GF-D8 (cell line): ENCODE measurements at places on chromosomes 12 and 14.

- DNase-seq, result peak; percentile 66
Measured at GRCh38 chr14:103118663-103119404, 4.4 kb upstream of the TNFAIP2 start.

DNA sequence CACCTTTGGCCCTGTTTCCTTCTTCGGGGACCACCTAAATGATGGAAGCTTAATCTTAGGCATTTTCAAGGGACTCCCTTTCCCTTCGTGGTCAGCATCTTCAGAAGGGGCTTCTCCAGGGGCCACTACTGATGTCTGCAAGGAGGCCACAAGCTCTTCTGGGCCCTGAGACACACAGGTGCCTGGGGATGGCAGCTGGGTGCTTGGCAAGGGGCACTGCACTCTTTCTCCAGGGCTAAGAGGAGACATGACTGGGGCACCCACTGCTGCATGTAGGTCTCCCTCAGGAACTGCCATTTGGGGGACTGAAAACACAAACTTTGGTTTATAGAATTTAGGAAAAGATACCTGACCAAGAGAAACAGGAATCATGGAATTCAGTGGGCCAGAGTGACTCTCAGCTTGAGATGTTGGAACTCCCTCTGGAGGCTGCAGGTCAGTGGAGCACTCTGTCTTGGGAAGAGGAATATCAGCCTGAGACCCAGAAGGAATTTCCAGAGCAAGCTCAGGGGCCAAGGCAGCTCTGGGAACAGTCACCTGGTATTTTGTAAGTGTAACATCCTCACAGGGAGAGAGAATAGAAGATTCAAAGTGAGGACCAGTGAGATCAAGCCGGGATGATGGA, 16.0 kb downstream of the PLD4 start:
- no peak for DNase-seq

- no peak for DNase-seq
Measured at GRCh38 chr12:22121224-22121623, 75.2 kb downstream of the CMAS start.

DNA sequence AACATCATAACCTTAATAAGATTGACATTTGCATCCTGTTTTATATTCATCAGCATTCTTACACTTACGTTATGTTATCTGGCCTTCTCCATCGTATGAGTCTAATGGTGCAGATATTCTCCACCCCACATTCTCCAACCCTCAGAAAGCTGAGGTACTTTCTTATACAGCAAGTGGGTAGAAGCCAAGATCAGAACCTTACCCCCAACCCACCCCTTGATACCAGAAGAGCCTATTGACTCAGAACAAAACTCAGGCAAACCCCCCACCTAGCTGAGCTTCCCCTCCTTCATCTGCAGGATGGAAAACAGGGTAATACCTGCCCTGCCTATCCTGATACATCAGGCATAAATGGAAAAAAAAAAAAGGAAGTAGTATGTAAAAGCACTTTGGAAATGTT, 77.6 kb downstream of the DPF3 start:
- DNase-seq, result no peak

GRCh38 chr14:81594012-81594411, 60.4 kb upstream of the SEL1L start:
- no peak for DNase-seq
